ENCODE measurements at places on chromosomes 1 and 21. TPM values are rescaled to one million over a fixed set of nuclear protein-coding genes. Genes with fewer than 3 reads are reported as not detected.

The HPCA gene
- total RNA-seq, result not detected

The RHEX gene
- 5.6 TPM for total RNA-seq

The PKLR gene
- total RNA-seq, result not detected

GRCh38 chr1:193270996-193271395 is 84.6 kb upstream of the B3GALT2 start:
- H3K4me1 ChIP-seq, result no peaks in the 10 kb centered on the region
- H3K4me3 ChIP-seq, result no peak overlapping the region
- H3K27me3 ChIP-seq, result no peaks in the 10 kb centered on the region

Measured in uterus (tissue), 4 donors.